Urothelium cell line (cell line): ENCODE measurements at places on chromosomes 7 and 10.
A peak's percentile ranks its signal among the peaks of the same experiment; 100 is the strongest.

DNA sequence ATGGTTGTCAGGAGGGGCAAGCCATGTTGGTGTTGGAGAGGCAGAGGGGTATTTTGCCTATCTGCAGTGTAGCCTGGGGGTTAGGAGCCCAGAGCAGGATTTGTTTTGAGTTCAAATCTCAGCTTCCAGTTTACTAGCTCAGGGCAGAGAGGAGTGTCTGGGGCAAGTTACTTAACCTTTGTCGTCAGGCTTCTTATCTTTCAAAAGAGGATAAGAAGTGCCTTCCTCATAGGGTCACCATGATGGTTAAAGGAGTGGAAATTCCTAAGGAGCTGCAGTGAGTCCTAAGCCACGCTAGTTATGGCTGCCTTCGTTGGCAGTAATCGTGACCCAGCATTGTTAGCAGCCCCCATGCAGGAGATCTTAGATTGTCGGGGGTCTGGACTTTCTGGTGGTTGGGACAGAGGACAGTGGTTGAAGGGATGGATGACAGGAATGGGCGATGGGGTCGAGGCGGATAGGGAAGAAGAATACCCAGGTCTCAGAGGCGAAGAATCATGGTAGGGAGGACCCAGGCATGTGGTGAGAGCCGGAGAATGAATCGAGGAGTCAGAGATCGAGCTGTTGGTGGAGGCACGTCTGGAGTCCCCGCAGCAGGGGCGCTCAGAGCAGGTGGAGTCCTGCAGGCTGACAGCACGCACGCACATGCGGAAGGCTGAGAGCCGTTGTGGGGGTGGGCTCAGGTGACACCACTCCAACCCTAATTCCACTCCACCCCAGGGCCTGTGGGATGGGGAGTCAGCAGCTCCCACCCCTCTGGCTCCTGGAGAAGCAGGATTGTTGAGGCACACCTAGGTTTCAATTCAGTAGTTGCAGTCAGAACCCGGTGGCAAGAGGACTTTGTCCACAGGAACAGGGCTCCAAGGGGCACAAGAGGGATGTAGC lies 11.6 kb downstream of the ADCK2 start:
- DNase-seq, result no peak

GRCh38 chr7:115816318-115816974 lies 214.1 kb downstream of the TFEC start:
- no peak for DNase-seq

- DNase-seq, result no peak
These were observed 13.1 kb upstream of the SGMS1 start for GRCh38 chr10:50636618-50637579.

GRCh38 chr7:150964593-150965111 lies 13.5 kb downstream of the KCNH2 start:
- DNase-seq, result no peak

DNA sequence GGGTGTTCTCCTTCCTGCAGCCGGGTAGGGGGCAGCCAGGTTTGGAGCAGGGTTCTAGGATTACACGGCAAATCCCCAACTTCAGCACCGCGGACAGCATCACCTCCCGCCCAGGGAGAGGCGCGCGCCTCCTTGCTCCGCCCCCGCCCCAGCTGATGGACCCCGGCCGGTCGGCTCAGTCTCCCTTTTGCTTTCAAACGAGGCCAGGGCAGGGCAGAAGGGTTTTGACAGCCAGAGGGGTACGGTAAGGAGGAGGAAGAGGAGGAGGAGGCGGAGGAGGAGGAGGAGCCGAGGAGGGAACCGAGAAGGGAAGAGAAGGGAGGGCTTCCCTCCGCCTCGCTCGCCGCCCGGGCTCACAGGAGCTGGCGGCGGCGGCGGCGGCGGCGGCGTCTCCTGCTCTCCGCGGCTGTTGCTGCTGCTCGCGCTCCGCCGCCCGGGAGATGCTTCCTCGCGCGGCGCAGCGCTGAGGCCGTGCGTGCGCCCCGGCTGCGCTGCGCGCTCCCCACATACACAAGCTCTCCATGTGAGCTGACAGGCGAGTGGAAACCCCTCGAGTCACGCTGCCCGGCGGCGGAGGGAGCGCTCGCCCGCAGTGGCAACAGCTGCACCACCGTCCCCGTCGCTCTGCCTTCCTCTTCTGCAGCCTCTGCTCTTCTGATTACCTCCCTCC lies 615 bp upstream of the CNTNAP2 start:
- DNase-seq, result peak; percentile 68

DNA sequence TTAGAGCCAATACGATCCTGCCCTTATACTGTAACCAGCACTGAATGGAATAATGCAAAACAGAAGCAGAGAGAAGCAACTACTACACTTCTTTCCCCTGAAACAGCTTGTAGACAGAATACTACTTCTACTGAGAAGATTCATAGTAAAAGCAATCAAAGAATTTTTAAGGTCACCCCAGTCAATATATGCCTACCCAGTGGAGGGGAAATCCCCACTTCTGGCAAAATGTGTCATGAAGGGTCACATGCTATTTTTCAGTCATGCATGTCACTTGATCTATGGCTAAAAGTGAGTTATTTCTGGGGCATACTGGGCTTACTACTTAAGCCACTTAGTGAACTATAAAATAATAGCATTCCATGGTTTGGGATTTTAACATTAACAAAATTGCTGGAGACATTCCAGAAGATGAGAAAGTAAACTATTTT lies 25.6 kb downstream of the IRF5 start:
- DNase-seq, result no peak

DNA sequence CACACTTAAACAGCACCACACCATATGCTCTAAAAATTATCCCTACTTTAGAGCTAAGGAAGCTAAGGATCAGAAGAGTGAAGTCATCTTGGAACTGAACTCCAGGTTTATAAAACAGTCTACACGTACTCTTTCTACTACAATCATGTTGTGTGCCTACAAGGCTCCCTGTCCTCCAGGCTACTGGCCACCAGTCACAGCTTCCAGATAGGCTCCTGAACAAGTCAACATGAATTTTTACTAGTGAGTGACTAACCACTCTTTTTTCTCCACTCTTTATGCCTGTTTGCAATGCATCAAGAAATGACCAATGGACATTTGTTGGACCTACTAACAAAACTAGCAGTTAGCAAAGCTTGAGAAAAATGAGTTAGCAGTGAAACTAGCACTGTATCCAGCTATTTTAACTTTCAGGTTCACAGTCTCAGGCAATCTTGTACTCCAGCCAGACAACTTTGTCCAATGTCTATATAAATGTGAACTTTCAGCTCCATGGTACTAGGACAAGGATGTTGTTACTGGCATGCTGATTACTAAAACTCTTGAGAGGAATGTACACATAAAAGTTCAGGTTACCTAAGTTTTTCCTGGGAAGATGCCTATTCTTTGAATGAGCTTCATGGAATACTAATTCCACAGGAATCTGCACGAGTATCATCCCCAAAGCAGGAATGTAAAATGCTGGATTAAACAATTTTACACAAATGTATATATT lies 180.0 kb downstream of the BTAF1 start:
- no peak for DNase-seq

GRCh38 chr7:136665878-136666509 lies 202.5 kb upstream of the CHRM2 start:
- DNase-seq, result no peak

DNA sequence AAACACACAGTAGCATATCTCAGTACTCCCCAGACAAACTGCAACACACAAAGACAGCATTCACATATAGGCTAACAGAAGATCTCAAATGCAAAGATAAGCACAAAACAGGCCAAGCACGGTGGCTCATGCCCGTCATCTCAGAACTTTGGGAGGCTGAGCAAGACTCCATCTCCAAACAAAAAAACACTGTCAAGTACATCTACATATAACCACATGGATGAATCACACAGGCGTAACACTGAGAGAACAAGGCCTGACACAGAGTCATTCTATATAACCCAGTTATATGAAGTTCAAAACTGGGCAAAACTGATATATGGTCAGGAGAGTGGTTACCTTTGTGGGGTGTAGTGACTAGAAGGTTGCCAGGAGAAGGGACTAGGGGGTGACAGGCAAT lies 506.4 kb downstream of the KCNMA1 start:
- DNase-seq, result no peak

GRCh38 chr10:77939561-77940001 lies 13.0 kb upstream of the DLG5 start:
- no peak for DNase-seq

DNA sequence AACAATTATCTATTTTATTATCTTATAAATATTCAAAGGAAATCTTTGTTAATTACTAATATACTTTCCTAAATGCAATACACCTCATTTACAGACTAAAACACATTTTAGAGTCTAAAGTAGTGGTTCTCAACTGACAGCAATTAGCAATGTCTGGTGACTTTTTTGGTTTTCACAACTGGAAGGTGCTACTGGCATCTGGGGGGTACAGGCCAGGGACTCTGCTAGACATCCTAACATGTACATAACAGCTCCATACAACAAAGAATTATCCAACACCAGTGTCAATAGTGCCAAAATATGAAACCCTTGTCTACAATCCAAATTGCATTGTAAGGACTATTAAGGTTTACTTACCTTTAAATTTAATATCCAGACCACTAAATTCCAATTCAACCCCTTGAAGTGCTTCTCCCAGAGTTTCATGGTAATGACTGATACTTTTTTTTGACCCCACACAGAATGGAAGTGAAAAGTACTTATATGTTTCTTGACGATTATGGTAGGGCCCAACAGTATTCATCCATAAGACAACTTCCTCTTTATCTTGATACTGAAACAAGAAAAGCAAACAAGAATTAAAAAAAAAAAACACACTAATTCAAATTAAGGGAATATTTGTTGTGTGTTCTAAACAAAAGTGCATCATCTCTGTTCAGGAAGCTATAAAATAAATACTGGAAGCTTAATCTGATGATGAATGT lies 10.4 kb downstream of the TM9SF3 start:
- DNase-seq, result no peak

- no peak for DNase-seq
These were observed 32.0 kb downstream of the FRA10AC1 start for GRCh38 chr10:93670372-93670771.

- no peak for DNase-seq
These were observed 52.2 kb downstream of the CREB3L2 start for GRCh38 chr7:137949416-137950262.

DNA sequence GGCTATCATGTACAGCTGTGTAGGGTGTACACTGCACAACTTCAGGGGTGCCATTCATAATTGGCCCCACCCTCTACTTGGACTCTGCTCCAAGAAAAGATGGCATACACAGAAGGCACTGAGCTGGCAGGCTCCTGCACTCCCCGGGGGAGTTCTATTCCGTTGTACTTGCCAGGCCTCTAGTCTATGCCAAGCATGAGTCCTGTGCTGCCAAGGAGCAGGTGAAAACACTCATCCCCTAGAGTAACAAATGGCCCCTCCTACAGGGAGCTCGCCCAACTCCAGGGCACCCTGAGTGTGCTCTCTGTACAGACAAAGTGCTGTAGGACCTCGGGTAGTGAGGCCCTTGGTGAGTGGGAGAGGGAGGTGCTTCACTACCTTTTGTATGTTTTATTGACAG lies 127.2 kb downstream of the SLIT1 start:
- DNase-seq, result no peak

DNA sequence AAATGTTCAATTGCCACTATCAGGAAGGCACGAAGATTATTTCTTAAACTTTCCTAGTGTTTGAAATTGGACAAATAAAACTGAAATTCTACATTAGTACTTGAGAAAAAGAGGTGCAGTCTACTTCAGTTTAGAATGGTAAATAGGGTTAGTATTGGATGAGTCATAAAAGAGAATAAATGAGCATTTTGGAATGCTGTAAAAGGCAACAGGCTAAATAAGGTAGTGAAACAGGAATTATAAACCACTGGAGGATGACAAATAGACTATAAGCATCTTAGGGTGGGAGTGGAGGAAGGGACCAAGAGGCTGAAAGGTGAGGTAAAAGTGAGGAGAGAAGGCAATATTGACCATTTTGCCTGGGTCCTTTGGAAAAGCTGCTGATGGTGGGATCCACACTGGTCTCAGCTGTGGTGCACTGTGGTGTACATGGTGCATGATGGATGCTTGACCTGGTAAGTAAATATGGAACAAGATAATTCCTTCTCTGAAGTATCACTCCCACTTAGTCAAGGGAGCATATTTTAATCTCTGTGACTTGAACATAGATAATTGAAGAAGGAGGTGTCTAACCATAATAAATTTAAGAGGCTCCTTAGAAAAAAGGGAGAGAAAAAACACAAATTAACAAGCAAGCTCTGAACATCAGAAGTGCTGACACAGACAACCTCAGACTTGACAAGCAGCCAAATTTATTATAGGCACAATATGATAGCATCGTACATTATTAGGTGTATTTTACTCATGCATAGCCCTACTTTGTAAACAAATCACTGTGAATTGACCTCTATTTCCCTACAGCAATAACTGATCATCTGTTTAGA lies 76.4 kb upstream of the SCIN start:
- DNase-seq, result no peak

- no peak for DNase-seq
These were observed 342.3 kb upstream of the ADARB2 start for GRCh38 chr10:2079603-2080078.

DNA sequence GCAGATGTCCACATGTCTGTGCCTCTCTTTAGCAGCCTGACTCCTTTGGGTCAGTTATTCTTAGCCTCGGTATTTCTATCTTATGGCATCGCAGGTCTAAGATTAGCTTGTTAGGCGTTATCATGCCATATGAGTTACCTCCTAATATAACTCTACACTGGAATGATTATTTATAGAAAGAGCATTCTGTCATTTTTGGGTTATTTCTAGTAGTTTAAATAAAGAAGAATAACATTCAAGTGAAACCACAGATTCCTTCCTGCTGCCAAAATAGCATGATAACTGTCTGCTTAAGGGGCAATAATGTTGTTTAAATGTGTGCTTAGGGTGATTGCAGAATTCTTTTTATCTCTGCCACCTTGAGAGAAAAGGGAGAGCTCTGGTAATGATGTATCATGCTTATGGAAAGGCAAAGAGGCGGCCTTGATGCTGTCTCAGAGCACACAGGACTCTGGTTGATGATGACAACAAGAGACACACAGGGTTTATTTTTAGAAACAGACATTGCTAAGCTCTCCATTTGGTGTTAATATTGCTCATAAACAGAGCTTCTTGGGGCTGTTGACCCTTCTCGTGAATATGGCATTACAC lies 10.4 kb downstream of the HDAC9 start:
- no peak for DNase-seq
